NCI-H2029 treated with DMSO at 0.1 percent for 48 hours (cell line): ENCODE measurements at places on chromosomes 1 and 21.
A peak's percentile ranks its signal among the peaks of the same experiment; 100 is the strongest.

- DNase-seq: no peak
These were observed 25.6 kb downstream of the EFCAB7 start for GRCh38 chr1:63548877-63549276.

DNA sequence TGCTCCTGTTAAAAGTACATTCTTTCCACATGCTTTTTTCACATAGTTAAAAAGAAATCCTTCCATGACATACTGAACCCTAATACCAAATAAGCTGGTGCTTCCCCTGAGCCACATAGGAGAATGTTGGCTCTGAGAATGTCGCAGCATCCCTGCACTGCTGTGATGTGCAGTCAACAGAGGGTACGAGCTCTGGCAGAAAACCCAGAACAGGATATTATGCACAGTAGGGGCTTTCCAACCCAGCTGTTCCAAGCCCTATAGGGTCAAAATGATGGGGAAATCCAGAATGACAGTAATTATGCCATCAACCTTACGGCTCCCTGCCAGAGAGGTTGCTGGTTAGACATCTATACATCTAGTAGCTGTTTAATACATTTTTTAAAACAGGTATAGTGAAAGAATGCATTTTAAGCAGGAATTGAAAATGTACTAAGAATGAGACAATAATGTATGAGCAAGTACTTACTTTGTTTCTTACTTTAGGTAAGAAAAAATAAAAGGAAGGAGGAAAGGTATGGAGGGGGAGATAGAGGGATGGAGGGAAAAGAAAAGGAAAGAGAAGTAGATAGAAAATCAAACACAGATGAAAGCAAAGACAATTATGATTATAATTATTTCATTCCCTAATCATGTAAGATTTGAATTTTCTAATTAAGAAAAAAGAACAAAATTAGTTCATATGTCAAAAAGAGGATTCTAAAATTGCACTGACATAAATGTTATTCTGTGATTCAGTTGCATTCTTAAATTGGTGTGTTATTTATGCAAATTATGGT is 126.0 kb downstream of the NR5A2 start:
- no peak for DNase-seq

GRCh38 chr1:1629430-1630190 is 2.4 kb upstream of the MMP23B start:
- no peak for DNase-seq

GRCh38 chr1:37660664-37661063 is 26.0 kb upstream of the RSPO1 start:
- DNase-seq: no peak

DNA sequence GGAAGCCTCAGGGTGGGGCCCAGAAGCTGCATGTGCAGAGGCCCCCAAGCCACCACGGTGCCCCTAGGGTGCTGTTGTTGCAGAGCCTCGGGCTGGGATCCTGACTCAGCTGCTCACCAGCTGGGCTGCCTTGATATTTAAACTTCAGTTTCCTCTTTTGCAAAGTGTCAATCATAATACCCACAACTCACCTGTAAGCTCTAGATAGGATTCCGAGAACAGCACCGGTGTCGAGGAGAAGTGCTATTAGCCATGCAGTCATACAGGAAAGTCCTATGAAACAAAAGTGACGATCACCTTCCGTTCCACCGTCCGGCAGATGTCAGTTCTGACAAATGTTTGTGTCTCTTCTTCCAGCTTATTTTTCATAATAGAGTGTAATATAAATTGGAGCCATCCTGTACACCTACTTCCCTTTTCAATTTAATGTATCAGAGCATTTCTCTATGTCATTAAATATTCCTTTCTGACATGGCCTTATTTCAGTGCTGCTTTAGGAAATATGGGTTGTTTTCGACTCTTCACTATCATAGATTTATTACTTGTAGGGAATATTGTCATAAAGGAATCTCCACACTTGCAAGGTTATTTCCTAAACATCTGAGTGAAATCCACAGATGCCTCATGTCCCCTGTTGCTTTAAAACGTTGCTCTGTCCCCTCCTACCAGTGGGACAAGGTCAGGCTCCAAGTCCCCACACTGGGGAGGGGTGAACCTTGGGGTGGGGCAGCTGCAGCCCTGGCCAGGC is 100.8 kb downstream of the SIK1 start:
- DNase-seq: no peak

- DNase-seq: no peak
These were observed 11.7 kb upstream of the CDK18 start for GRCh38 chr1:205492774-205493173.

DNA sequence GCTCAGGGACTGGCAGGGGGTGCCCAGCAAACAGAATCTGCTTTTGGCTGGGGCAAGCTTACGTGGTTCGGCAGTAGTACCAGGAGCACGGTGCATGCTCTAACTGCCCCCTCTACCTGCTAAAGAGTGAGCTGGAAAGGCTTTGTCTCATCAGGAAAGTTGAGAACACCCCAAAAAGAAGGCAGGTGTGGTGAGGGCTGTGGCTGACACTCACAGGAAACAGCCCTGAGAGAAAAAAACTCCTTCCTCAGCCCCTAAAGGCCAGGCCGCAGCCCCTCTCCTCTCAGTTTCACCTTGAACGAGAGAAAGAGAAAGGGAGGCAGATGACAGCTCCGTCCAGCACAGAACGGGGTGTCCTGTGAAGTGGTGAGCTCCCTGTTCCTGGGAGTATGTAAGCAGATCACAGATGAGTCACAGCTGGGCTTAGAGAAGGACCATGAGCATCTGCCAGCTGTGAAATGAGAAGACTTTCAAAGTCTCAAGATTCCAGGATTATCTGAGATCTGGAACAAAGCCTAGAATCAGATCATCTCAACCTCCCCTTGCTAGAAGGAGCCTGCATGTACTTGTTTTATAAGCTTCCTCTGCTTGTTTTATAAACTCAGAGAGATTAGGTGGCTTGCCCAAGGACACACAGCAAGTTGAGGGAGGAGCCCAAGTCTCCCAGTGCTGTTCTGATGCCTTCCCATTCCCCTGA is 13.4 kb downstream of the LAPTM5 start:
- DNase-seq: no peak

DNA sequence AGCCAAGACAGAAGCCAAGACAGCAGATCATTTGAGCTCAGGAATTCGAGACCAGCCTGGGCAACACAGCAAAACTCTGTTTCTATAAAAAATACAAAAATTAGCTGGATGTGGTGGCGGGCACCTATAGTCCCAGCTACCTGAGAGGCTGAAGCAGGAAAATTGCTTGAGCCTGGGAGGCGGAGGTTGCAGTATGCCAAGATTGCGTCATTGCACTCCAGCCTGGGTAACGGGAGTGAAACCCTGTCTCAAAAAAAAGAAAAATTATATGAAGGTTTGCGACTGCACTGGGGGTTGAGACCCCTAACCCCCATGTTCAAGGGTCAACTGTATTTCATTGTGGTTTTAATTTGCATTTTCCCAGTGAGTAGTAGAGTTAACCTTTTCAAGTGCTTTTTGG is 16.3 kb downstream of the RNF11 start:
- DNase-seq: no peak

DNA sequence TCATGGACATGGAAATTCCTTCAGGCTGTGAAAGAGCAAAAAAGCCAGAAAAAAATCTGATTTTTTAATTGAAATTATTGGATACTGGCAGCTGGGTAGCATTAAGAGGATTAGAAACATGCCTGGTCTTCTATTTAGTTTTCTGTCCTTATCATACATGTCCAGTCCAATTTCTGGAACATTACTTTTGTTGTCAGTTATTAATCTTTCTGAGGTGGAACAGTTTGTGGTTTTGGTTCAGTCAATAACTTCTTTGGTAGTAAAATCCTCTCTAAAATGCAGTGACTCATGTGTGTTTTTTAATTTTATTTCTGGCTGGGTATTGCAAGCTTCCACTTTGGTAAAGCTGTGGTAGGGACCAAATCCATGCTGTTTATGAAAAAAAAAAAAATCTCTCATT is 687.0 kb upstream of the ADGRL2 start:
- DNase-seq: no peak

DNA sequence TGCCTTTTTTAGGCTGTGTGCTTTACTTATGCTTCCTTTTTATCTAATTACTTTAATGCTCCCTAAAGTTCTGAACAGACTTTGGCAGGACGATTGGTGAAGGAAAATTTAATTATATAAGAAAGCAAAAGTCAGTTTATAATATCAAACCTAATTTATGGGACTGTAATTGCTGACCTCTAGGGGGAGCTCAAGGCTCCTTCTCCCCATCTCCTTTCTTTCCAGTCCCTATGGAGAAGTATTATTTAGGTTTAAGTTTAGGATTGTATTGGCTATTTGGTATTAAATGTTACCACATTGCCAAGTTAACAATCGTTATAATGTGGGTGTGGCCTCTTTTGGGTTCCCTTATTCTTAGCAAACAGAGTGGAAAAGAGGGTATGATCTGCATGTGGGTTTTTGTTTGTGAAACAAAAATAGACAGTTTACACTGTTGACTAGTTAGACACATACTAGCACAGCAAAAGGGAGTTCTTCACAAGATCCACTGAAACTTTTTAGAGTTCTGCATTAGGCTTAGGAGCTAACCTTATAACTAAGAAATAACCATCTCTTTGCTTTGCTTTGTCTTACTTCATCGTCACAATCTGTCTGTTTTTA is 48.2 kb upstream of the TNFSF4 start:
- no peak for DNase-seq

DNA sequence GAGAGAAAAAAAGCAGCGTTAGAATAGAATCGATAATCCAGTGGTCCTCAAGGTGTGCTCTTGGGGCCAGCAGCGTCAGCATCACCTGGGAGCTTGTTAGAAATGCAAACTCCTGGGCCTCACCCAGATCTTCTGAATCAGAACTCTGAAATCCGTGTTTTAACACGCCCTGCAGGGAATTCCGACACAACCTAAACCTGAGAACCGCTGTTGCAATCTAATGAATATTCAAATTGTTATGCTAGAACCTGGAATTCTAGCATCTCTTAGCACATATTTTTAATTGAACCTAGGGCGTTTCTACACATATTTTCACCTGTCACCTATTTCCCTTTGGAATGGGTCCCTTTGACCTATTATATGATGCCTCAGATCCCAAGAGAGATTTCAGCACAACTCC is 175.7 kb downstream of the PSMG1 start:
- no peak for DNase-seq

DNA sequence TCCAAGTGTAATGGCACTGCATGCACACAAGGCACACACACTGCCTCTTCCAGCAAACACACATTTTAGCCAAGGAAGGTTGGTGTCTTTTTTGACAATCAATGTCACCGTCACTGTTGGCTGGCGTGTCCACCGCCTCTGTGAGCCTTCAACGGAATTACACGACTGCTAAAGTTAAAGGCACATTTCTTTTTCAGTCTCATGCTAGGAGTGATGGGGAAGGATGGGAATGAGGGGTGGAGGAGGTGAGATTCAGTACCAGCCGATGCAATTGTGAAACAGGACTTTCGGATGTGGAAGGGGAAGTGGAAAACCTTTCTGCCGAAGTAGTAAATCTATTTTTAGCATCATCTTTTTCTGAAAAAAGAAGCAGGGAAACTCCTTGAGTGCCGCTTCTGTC is 1.4 kb downstream of the ELAVL4 start:
- DNase-seq: peak; percentile 88

DNA sequence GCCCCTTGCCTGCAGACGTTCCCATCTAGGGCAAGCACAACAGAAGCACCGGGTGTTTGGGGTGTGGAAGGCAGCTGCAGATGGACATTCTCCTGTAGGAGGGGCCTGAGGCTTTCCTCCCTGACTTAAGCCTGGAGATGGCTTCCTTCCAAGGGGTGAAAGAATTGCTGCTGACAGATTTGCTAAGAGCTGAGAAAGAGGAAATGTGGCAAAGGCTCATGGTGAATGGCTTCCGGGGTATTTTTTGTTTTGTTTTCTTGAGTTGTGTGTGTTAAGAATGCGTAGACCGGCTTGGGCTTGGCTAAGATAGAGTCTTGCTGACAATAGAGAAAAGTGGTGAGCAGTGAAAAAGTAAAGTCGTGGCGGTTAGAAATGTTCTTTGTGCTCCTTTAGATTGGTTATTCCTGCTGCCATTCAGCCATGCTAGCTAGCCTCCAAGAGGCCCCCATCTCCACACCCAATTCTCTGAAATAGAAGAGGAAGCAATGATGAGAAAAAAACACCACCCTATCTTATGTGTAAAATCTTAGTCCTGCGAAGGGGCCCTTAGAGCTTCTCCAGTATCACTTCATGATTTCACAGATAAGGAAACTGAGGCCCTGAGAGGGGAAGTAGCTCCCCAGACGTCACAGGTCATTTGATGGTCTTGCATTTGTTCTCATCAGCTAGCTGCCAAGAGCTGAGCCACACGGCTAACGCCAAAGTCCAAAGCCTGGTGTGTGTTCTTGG is 36.9 kb downstream of the EIF2D start:
- DNase-seq: no peak

DNA sequence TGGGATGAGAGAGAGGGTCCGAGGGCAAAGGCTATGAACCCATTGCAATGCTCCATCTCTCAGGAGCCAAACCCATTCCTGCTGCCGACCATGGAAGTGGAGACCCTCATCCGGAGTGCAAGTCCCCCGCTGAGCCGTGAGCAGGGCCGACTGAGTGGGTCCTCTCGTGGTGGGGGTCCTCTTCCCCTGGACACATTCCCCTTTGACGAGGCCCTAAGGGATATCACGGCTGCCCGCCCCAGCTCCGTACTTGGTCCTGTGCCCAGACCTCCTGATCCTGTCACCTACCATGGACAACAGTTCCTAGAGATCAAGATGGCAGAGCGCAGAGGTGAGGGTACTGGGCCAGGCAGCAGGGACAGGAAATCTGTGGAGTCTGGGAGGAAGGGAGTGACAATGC is 11.0 kb downstream of the HYI start:
- no peak for DNase-seq

DNA sequence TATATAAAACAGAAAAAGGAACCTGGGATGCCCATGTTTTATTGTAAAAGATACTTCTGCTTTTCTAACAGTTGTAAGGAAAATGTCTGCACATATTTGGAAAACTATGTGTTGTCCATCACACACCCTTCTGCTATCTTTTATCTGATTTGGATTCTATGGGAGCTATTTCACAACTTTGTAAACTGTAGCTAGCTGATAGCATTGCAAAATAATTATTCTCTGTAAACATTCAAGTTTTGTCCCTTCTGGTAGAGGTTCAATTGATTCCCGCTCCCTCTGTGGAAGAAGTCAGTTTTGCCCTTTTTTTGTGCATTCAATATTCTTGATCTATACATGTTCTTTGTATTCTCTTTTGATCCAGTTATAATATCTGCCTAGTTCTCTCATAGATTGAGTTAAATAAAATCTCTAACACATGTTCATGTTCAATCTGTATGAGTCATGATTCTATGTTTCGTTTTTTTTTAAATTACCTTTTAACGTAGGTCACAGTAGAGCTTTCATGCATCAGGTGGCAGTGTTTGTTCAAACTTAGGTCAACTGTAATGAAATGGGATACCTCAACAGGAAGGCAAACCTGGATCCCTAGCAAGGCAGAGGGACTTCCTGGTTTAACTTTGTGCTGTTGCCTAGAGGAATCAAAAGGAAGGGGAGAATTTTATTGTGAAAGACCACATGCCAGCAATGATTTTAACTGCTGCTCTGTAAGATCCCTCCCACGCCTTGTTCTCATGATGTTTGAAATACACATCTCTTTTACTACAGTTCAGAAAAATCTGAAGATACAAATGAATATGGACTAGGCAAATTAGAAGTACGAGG is 26.0 kb upstream of the BCL9 start:
- DNase-seq: peak; percentile 79

- no peak for DNase-seq
These were observed 63.9 kb upstream of the VAV3 start for GRCh38 chr1:108028841-108029388.
